ENCODE measurements at places on chromosomes 7 and 10.

GRCh38 chr7:125197731-125198393 lies 268.2 kb upstream of the POT1 start:
- DNase-seq, result no peak

GRCh38 chr7:54833001-54833467 lies 74.0 kb upstream of the SEC61G start:
- DNase-seq, result no peak

DNA sequence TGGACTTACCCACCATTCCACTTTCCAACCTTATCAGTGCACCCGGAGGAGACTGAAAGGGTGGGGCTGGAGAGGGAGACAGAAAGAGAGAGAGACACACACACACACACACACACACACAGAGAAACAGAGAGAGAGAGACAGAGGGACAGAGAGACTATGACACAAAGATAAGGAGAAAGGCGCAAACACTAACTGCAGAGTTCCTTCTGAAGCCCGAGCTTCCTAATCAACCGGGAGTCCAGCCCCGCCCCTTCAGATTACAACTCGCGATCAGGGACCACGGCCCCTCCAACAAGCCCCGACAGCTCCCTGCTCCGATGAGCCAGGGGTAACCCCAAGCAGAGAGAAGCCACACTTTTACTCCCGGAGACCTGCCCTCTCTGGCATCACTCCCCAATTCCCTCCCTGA lies 499 bp downstream of the GAL3ST4 start:
- DNase-seq, result no peak

- DNase-seq, result no peak
Observed at GRCh38 chr7:20980668-20981264, 194.1 kb upstream of the SP8 start.

DNA sequence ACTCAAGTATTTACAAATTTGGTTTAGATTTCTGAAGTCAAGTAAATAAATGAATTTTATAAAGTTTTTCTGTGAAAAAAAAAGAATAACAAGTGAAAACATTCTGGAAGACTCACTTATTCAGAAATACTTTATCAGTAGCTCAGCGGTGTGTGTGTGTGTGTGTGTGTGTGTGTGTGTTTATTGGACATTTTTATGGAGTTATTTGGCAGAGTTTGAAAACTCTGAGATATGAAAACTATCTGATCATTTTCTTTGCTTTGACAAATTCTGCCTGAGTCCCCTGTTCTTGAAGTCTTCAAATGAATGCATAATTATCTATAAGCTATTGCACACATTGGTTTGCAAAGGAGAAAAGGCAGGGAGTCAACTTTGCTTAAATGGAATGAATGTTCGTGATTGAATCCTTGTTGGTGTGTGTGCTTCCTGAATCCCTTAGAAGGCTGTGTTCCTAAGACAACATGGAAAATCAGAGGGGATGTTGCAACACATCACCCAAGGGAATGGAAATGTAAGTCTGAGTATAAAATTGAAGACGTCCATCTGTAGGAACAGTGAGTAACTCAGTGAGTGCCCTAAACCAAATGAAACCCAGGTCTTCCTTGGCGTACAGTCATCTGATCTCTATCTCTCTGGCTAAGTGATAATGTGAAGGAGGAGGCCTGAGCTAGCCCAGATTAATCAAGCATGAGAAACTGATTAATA lies 160.9 kb downstream of the REEP3 start:
- DNase-seq, result no peak

DNA sequence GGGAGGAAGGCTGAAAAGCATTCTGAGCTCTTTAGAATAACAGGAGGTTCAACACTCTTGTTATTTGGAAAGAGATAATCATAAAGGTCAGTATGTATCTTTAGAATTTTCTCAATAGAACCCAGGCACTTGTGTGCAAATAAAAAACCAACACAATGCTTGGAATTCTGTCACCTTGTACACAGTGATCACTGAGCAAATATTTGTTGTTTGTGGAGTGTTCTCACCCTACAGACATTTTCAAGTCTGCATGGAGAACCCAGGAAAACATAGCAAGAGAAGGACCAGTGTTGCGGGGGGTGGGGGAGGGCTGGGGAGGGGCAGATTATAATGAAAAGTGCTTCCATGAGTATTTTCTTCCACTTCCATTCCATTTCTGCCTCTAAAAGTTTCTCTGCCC lies 87.4 kb downstream of the FAM107B start:
- no peak for DNase-seq

GRCh38 chr10:35271086-35271858 lies 65.0 kb upstream of the CCNY start:
- DNase-seq, result no peak

DNA sequence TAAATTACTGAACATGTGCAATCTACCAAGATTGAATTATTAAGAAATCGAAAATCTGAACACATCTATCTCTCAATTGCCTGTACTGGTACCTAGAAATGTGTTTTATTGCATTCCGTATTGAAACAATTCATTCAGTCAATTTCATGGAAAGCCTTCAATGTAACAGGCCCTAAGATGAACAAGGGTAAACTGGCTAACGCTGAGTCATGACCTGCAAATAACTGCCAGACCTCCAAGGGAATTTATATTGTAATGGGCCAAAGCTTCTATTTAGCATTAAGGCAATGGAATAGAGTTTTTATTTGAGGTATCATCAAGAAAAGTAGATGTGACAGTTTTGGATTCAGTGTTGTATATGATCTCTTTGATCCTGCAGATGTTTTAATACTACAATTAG lies 49.9 kb upstream of the CD36 start:
- no peak for DNase-seq

DNA sequence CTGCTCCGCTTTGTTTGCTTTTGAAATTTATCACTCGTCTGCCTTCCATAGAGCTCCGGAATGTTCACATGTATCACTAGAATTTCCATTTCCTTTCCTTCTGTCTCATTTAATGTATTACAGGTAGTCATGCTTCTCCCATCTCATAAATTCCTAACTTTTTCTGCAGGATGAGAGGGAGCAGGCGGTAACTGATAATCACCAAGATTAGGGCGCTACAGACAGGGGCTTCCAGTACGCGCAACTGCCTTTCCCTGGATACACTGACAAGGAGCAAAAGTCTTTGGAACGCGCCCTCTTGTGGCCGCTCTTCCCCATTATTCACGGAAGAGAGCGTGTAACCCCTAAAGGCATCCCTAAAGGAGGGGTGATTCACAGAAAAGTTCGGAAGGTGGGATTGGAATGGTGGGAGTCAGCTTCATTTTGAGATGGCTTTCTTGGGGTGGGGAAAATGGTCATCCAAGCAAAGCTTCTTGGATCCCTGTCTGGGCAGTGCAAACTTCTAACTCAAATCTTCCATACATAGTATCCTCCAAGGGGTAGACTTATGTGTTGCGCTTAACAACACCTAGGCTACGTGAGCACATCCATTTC lies 6.5 kb downstream of the INHBA start:
- no peak for DNase-seq

DNA sequence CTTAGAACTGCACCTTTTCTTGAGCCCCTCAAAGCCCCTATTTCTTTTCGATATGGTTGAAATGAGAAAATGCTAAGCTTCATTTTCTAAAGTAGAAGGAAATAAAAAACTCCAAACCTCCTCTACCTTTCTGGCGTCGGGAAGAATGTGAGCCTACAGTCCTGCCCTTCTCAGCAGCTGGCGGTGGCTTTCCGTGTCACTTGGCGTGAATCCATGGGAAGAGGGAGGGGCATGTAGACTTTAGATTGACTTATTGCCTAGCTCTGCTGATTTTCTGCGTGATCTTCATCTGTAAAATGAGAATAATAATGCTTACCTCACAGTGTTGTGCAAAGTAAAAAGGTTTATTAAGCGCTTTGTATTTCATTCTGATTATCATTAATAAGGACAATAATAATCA lies 35.0 kb downstream of the PRR15 start:
- no peak for DNase-seq

GRCh38 chr7:158257001-158257400 lies 330.6 kb downstream of the PTPRN2 start:
- DNase-seq, result no peak

DNA sequence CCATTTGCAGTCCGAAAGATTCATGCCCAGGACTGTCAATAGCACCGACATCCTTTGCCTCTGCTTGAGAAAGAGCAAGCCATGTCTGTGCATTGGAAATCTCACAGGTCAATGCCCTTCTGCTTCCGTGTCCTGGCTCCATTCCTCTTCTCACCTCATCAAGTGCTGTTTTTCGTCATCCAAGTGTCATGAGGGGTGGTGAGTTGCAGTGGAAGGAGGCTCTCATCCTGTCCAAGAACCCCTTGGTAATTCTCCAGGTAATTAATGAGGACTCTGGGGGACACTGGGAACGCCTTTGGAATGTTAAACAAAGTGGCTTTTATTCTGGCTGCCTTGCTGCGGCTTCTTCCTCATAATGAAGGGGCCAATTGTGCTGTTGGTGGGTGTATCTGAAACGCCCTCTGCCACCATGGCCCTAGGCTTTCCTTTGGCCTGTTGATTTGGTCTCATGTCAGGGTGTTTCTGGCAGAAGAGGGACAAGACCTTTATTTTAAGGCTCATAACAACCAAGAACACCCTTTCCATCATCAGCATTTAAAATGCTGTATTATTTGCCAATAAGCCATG lies 57.7 kb downstream of the PPP1R3C start:
- no peak for DNase-seq

DNA sequence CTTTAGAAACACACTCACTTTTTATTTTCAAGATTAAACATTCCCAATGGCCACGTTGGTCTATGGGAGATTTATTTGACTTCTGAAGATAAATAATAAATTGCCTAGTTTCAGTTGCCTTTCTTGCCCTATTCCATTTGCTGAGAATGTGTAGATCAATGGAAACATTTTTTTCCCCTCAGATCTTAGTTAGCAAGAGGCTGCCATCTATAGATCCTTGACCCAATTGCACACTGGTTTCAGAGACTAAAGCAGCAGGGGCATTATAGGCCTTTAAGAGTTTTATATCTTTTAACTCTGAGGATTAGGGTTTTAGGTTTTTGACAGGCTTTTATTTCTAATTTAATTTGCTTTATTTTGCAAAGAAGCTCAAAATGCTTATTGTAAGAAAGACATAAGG lies 163.2 kb upstream of the GPR26 start:
- DNase-seq, result no peak

- no peak for DNase-seq
Observed at GRCh38 chr7:158821171-158822031, 7.9 kb downstream of the ESYT2 start.

DNA sequence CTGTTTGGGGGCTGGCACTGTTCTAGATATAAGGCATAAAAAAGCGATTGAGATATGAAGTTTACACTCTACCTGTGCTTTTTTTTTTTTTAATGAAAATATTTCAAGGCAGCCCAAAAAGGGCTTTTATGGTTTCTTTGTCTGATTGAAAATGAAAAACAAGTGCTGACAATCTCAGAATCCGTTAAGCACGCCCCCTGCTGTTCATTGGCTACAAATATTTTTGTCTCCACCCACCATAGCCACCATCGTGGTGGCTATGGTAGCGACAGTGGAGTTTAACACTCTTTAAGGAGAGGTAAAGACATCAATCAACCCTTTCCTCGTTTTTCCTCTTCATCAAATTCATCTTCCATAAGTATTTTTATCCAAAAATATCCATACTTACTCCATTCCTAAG lies 94.2 kb downstream of the CD36 start:
- DNase-seq, result no peak

GRCh38 chr7:92092210-92092609 lies 42.1 kb downstream of the CYP51A1 start:
- no peak for DNase-seq

DNA sequence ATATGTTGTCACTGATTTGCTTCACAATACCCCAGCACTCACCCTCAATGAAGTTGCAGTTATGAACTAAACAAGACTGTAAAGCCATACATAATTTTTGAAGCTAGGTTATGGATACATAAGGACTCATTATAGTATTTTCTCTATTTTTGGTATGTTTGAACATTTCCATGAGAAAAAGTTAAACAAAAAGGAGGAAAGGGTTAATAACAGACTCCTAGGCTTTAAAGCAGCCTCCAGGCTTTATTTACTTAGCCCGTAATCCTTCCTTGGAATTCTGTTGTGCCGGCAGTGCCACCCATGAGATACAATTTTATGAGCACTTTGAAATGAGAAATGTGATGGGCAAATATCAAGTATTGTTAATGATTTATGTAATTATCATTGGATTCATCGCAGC lies 2.1 kb upstream of the DENND11 start:
- DNase-seq, result no peak

- no peak for DNase-seq
Observed at GRCh38 chr10:17923728-17924127, 28.0 kb upstream of the SLC39A12 start.

DNA sequence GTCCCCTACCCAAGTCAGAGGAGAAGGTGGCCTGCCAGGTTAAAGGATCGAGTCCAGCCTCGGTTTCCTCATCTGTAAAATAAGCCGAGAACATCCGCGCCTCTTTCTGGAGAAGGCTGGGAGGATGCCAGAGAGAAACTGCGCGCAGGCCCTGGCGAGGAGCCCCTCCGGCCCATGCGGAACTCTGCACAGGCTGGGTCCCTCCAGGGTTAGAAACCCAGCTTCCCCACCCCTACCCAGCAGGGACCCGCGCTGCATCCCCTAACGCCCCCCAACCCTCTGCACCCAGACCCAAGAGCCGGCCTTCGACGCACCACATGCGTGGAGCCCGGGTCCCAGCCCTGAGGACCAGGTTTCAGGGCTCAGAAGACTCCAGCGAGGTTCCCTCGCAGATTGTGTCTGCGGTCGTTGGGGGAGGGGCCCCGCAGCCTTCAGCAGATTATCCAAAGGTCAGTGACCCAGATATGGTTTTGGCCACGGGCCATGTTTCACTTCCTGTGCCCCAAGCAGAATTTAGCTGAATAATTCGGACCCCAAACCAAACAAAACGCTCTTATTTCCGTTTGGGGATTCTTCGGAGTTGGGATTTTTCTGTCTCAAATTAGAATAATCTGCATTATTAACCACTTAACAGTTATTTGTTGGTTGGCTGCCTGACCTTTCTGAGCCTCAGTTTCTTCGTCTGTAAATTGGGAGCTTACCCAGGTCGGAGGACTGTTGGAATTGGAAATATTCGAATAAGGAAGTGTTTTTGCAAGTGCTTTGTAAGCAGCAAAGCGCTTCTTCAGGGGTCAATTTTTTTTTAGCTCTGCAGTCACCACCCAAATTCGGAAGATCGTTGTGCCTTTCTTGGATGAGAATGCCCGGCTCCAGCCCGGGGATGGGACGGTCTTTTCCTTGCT lies 167.7 kb downstream of the UBE2H start:
- DNase-seq, result no peak

- DNase-seq, result no peak
Observed at GRCh38 chr7:150968734-150969372, 9.3 kb downstream of the KCNH2 start.

DNA sequence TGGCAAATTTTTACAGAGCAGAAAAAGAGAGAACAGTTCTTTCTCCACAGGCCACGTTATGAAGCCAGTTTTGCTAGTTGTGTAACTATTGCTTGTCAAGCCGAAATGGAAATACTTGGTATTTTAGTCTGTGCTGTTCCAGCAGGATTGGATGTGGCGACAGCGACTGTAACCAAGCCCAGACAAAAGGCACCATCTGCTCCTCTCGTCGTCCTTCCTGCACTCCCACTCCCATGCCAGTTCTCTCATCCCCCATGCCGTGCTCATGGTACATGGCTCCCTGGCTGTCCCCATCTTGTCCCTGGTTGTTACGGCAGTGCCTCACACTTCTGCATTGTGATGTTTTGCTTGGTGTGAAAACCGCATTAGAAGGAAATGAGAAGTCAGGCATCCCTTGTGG lies 185.7 kb upstream of the FZD8 start:
- DNase-seq, result no peak

GRCh38 chr7:44072364-44073231 lies 7.2 kb upstream of the PGAM2 start:
- DNase-seq, result no peak

GRCh38 chr7:68485253-68485917 lies 1112.9 kb upstream of the AUTS2 start:
- no peak for DNase-seq

GRCh38 chr10:87635498-87636312 lies 24.0 kb upstream of the PAPSS2 start:
- peak; percentile 80 for DNase-seq

Measured in T-helper 2 cell (primary cell).